Epithelial cell of proximal tubule (primary cell): ENCODE measurements at places on chromosomes 4 and X. TPM values are rescaled to one million over a fixed set of nuclear protein-coding genes. Genes with fewer than 3 reads are reported as not detected.

Gene PPEF2
- total RNA-seq, result not detected in 2 replicates

Gene AMOT
- 10.9 and 13.7 TPM in 2 replicates for total RNA-seq

Gene LUZP4
- total RNA-seq, result not detected in 2 replicates

Gene WNK3
- total RNA-seq, result 1.4 and 2.6 TPM in 2 replicates

Gene GAGE12G
- not detected in 2 replicates for total RNA-seq

Gene IL2
- total RNA-seq, result not detected in 2 replicates

Gene PAK3
- 4.3 and 4.5 TPM in 2 replicates for total RNA-seq

Gene ATP2B3
- total RNA-seq, result not detected in 2 replicates
